ENCODE measurements at places on chromosomes 6 and 20.

GRCh38 chr6:6742535-6742934 lies 154.0 kb downstream of the LY86 start:
- no peak for DNase-seq

- no peak for DNase-seq
These were observed 283.9 kb upstream of the RNF24 start for GRCh38 chr20:4299216-4299615.

GRCh38 chr6:44161997-44162338 lies 3.3 kb downstream of the CAPN11 start:
- DNase-seq, result no peak

DNA sequence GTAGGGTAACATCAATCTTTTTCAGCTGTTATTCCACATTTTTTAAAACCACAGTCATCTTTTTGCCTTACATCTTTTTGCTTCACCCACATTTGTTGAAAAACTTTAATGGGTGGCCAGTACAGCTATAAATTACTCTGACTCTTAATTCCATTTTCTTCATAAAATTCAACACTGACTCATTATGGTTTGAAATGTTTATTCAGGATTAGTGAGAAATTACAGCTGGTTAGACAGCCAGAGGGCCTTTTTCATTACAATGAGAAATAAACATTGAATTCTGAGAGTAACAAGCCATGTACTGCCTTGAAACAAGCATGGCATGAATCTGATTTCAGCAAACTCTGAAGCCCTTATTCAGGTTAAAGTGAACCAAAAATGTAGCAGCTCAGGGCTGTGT lies 19.5 kb downstream of the NDUFAF4 start:
- no peak for DNase-seq

- DNase-seq, result no peak
These were observed 301.4 kb upstream of the TBX18 start for GRCh38 chr6:85065831-85066230.

- no peak for DNase-seq
These were observed 7.8 kb downstream of the MDC1 start for GRCh38 chr6:30709101-30709868.

GRCh38 chr6:151443911-151444621 lies 7.9 kb downstream of the RMND1 start:
- no peak for DNase-seq

DNA sequence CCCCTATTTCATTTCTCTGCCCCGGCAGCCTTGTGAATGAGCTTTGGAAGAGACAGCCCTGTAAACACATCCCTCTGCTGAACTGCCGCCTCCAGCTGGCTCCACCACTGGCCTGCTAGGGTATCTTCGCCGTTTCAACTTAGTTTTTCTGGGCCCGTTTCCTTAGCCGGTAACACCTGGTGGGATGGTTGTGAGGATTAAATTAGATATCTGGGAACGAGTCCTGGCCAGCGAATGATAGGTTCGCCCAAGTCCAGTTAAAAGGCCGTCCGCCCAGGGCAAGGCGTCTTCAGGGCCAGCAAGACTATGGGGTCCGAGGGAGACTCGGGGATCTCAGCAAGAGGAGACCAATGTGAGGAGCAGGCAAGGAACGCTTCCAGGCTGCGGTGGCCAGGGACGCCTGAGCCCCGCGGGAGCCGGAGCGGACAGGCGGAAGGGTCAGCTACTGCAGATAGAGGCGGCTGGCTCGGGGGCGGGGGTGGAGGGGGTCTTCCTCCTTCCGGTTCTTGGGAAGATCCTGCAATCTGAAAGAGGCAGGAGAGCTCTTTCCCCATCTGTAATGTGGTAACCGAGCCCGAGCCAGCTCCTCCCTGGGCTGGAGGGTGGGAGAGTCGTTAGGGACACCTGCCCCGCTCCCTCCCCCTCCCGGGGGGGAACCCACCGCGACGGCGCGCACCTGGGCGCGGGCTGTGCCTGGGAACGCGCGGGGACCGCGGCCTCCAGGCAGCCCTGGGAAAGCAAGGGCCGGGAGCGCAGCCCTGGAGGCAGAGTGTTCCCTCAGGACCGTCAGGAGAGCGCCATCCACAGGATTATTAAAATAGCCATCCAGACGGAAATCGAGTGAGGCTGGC lies 4.5 kb upstream of the PTCRA start:
- no peak for DNase-seq

- no peak for DNase-seq
These were observed 40.9 kb downstream of the NCOA7 start for GRCh38 chr6:125831659-125832058.

DNA sequence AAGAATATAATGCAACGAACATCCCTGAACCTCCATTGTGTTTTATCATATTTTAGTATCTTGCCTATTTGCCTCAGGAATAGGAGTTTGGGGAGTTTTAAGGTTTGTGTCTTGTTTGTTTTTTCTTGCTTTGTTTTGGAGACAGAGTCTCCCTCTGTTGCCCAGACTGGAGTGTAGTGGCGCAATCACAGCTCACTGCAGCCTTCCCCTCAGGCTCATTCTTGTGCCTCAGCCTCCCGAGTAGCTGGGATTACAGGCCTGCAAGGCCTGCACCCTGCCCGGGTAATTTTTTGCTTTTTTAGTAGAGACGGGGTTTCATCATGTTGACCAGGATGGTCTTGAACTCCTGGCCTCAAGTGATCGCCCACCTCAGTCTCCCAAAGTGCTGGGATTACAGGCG lies 63.3 kb upstream of the CARMIL1 start:
- DNase-seq, result no peak

GRCh38 chr6:99393366-99393697 lies 663 bp downstream of the COQ3 start:
- peak; percentile 0 for DNase-seq

GRCh38 chr20:20549704-20550103 lies 162.7 kb downstream of the RALGAPA2 start:
- DNase-seq, result no peak

DNA sequence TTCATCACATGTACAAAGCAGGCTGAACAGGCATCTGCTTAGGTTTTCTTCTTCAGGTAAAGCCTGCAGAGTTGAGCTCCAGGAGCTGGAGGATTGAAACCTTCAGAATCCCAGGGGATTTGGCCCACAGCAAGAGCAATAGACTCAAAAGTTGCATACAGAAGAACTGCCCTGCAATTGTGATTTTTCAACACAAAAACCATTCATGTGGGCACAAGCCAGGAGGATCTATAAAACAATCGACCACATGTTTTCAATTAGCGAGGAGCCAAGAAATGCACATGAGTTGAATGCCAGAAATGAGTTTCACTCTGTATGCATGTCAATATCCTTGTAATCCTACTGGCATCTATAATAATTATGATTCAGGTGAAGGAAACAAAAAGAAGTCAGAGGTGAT lies 576.4 kb downstream of the HDGFL1 start:
- DNase-seq, result no peak

DNA sequence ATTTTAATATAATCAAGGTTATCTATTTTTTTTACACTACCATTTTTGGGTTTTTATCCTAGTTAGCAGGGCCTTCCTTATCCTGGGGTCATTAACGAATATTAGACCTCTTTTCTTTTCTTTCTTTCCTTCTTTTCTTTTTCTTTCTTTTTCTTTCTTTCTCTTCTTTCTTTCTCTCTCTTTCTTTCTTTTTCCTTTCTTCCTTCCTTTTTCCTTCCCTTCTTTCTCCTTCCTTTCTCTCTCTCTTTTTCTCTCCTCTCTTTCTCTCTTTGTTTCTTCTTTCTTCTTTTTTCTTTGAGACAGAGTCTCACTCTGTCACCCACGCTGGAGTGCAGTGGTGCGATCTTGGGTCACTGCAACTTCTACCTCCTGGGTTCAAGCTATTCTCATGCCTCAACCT lies 120.4 kb upstream of the PDE7B start:
- DNase-seq, result no peak

GRCh38 chr20:45041464-45042337 lies 59.2 kb downstream of the KCNS1 start:
- DNase-seq, result no peak

GRCh38 chr6:27890445-27891319 lies 21.5 kb downstream of the OR2B2 start:
- peak; percentile 93 for DNase-seq

GRCh38 chr20:13223736-13224520 lies 2.9 kb downstream of the ISM1 start:
- no peak for DNase-seq

DNA sequence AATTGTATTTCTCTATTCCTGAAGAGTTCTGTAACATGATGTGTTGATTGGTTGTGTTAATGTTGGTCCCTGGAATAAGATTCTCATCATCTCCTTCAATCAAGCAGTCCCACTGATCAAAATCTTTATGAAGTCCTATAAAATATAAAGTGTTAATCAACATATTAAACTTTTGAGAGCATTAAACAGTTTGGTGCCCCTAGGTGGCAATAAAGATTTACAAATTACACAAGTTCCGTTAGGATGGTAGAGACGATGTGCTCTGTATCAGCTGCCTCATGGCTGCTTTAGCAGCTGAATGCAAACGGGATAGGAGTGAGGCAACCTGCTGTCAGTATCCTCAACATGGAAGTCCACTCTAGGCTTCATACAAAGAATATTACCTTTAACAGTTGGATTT lies 16.9 kb downstream of the TDRD6 start:
- no peak for DNase-seq

GRCh38 chr20:58839991-58840747 lies 10.5 kb downstream of the GNAS-AS1 start:
- DNase-seq, result no peak

Measured in left renal cortex interstitium (tissue), 4 donors.